ENCODE measurements at places on chromosomes 7 and 10.

DNA sequence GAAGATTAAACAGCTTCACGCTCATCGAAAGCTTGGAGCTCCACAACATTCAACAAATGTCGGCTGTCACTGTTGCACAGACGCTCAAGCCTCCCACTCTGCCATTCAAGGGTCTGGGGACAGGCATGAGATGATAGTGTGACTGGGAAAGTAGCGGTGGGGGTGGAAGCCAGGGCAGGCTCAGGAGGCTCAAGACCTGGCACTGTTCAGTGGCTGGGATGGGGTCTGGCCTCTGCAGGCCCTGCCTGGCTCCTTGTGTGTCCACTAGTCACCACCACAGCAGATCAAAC is 13.5 kb upstream of the GTPBP4 start:
- DNase-seq = no peak

DNA sequence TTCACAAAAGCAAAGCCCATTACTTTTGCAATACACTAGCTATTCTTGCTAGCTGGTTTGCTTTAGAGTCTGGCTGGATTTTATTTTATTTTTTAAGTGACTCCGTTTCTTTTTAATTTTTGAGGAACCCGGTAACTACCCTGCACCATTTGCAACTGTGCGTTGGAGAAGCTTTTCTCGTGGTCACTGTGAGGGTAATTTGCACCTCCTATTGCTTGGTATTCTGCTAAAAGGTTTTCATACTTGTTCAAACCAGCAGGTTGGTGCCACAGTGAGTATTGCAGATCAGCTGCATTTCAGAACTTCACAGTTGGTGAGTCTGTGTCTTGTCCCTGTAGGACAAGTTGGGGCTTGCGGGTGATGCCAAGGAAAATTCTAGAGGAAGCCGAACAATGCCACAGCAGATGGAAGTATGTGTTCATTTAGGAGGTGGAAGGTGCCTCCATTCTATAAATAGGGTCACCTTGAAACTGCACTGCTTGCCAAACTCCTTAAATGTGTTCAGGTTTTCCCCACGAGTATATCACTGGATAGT is 3.9 kb upstream of the NMT2 start:
- DNase-seq = no peak

GRCh38 chr7:45574669-45575500 is 717 bp downstream of the ADCY1 start:
- DNase-seq = no peak

GRCh38 chr10:79463578-79464496 is 18.4 kb upstream of the ZCCHC24 start:
- DNase-seq = no peak

GRCh38 chr10:133462512-133463305 is 9.0 kb downstream of the SCART1 start:
- no peak for DNase-seq

- no peak for DNase-seq
These were observed 149.8 kb downstream of the AKR1D1 start for GRCh38 chr7:138226001-138226476.

All from activated CD4-positive, alpha-beta T cell treated with anti-CD3 and anti-CD28 coated beads for 24 hours (primary cell).